ENCODE measurements at places on chromosomes 2 and 18.

- DNase-seq = no peak
Measured at GRCh38 chr2:13143451-13143850, 426.7 kb downstream of the TRIB2 start.

GRCh38 chr18:63997041-63997440 is 27.2 kb downstream of the SERPINB8 start:
- DNase-seq = no peak

- no peak for DNase-seq
Measured at GRCh38 chr18:54904581-54904980, 54.7 kb downstream of the CCDC68 start.

GRCh38 chr2:73895473-73895872 is 2.7 kb downstream of the ACTG2 start:
- DNase-seq = no peak

DNA sequence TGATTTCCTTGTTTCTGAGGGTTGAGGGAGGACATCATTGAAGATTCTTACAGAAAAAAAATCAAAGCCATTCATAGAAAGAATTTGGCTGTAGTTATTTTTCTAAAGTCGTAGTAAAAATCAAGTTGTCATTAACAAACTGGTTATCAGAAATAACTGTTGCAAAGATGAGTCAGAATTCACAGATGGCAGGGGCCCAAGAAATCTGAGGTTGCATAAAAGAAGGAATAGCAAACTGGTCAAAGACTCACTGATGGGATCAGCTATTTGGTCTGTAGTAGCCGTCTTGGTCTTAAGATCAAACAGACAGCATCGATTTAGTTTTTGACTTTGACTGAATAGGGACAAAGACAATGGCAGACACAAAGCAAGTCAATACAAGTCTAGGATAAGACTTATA is 334.3 kb downstream of the FIGN start:
- no peak for DNase-seq

GRCh38 chr2:204743393-204743960 is 198.2 kb downstream of the PARD3B start:
- DNase-seq = peak; percentile 2

- no peak for DNase-seq
Measured at GRCh38 chr2:101265893-101266499, 13.3 kb downstream of the CNOT11 start.

DNA sequence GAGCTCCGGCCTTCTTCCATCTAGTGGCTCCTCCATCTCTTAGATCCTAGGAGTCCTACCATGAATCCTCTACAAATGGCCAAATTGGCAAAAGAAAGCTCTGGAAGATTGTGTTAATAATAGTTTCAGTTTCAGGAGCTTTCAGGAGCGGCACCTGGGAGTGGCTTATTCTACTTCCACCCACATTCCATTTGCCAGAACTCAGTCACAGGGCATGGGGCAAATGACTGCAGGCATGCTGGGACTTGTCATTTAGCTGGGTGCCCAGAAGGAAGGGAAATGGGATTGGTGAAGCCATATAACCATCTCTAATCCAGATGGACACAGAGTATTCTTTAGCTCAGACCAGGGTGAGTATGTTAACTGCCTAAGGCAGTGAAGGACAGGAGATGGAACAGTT is 3.6 kb upstream of the LRATD1 start:
- no peak for DNase-seq

GRCh38 chr18:21391074-21391673 is 149.1 kb downstream of the GREB1L start:
- no peak for DNase-seq

DNA sequence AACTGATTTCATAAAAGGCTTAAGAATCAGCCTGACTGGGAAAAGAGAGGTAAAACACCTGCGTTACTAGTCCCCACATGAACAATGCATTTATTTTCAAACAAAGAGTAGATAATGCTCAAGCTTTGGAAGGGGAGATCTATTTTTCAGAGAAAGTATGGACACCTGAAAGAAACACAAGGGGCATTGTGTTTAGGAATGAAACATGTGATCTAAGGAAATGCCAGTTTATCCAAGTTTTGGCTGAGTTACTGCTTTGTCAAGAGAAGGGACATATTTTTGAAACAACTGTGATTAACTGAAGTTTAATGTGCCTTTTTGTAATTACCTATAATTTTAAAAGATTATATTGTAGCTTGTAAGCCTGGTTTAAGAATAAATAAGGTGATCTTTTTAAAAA is 49.3 kb upstream of the RBBP8 start:
- DNase-seq = no peak

DNA sequence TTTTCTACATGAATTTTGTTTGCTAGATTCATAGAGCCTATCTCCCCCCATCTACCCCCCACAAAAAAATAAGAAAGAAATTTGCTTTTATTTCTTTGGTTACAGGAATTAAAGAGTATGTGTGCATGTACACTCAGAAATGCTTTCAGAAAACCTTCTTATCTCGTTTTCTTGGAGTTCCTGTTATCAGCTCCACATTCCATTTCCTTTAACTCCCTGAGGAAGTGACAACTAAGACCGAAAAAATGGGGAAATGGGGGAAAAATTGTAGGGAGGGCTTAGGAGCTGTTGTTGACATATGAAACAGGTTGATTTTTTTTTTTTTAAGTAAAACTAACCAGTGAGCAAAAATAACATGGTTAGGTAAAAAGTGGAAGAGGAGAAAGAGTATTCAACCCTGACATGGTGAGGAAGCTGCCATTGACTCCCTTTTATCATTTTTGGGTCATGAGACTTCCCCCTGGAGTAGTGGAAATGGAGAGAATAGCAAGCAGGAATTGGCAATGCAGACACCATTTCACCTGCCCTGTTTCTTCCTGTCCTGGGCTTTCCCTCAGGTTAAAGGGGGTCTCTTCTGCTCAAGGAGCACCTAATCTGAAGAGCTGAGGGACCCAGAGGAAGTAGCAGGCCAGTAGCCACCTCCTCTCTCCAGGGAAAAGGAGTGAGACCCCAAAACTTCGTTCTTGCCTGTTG is 93.5 kb downstream of the OSBPL6 start:
- DNase-seq = no peak

- DNase-seq = no peak
Measured at GRCh38 chr18:8175501-8176061, 433.7 kb upstream of the RAB12 start.

GRCh38 chr2:62340994-62341484 is 145.1 kb downstream of the B3GNT2 start:
- peak; percentile 79 for DNase-seq

- DNase-seq = no peak
Measured at GRCh38 chr2:43699761-43700160, 23.5 kb upstream of the C1GALT1C1L start.

DNA sequence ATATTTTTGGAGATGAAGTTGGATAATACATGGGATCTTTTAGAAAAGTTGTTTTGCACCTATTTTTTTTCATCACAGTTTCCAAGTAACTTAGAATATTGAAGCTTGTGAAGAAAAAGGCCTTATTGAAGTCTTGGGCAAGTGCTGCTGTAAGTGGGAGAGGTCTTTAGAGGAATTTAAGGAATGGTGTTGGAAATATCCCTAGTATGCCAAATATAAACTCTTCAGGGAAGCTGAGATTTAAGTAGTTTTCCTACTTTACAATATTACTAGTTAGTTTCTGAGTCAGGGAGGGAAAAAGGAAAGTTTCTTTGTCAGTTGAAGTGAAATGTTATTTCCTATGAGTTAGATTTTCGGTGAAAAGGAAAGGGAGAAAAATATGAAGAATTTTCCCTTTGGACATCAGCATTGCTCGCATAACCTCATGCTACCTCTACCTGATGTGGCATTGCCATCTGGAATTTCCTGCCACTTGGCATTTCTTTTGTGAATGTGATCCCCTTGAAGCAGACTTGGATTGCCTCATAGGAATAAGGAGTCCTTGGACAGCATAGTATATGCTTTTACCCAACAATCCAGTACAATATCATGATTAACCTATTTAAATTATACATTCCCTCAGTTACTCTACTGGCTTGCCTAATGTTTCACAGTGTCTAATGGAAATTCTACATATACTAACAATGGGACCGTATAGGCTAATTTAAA is 12.1 kb downstream of the PLEKHH2 start:
- no peak for DNase-seq

GRCh38 chr2:172262486-172262885 is 159.8 kb upstream of the DLX2 start:
- no peak for DNase-seq

GRCh38 chr2:88684519-88684918 is 7.0 kb upstream of the RPIA start:
- no peak for DNase-seq

DNA sequence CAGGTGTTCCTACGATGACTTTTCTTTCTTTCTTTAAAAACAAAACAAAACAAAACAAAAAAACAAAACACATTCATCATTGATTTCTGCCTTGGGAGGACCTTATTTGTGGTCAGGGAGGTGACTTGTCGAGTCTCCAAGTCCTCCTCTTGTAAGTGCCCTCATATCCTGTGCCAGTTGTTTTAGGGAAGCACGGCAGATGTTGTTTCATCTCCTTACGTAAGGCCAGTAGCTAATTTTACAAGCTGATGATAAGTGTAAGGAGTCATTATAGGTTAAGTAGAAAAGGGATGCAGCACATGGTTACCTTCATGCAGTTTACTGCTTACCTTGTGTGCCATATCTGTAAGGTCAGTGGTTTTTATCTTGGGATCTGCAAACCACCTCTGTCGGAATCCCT is 52.2 kb downstream of the MRPS9 start:
- DNase-seq = no peak

- peak; percentile 38 for DNase-seq
Measured at GRCh38 chr2:108594982-108595464, 60.8 kb downstream of the LIMS1 start.

- DNase-seq = no peak
Measured at GRCh38 chr2:598058-598802, 79.0 kb downstream of the TMEM18 start.

- peak; percentile 27 for DNase-seq
Measured at GRCh38 chr2:73134471-73134870, 21.7 kb upstream of the RAB11FIP5 start.

DNA sequence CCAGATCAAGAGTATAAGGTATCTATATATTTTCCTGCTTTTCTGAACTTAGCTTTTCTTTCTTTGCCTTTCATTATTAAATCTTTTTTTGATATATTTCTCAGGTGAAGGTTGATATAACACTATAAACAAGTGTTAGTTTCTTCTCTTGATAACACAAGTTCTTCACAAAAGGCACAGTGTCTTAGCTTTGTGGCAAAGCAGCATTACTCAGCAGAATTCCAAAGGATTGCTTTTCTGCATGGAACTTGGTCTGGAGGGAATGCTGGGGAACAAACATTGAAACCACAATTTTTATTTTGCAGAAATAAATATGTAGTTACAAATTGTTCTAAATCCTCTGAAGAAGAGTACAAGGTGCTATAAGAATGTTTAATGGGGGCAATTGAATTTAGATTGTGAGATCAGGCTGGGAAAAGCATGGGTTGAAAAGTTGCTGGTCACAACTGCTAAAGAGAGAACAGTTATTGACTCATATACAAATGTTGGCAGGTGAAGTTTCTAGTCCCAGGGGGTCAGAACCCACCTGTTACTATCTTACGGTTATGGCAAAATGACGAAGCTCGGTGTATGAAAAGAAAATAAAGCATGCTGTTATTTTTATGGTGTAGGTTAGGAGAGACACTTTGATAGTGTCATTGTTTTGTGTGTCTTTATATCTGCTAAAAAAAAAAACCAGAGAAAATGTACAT is 68.2 kb downstream of the UBR3 start:
- no peak for DNase-seq

DNA sequence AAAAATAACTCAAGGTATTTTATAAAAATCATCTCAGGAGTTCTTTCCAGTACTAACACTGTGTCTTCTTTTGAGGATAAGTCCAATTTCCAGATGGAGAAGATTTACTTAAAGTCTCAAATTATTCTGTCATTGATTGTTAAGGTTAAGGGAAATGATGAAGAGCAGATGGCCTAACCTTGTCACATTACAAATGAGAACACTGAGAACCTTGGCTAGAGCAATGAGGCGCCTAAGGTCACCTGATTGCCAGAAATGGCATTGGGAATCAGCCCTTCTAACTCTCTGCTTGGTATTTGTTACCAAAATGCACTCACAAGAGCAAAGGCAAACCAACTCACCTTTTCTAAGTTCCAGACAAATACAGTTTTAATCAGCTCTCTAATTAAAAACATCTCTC is 835.1 kb downstream of the RNF144A start:
- no peak for DNase-seq

DNA sequence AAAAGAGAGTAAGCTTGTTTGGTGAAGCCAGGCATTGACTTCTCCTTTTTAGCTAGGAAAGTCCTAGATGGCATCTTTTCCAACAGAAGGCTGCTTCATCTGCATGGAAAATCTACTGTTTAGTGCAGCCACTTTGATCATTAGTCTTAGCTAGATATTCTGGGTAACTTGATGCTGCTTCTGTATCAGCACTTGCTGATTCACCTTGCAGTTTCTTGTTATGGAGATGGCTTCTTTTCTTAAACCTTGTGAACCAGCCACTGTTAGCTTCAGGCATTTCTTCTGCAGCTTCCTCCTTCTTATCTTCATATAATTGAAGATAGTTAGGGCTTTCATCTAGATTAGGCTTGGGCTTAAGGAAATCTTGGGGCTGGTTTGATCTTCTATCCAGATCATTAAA is 639.7 kb downstream of the TDRD15 start:
- DNase-seq = no peak

DNA sequence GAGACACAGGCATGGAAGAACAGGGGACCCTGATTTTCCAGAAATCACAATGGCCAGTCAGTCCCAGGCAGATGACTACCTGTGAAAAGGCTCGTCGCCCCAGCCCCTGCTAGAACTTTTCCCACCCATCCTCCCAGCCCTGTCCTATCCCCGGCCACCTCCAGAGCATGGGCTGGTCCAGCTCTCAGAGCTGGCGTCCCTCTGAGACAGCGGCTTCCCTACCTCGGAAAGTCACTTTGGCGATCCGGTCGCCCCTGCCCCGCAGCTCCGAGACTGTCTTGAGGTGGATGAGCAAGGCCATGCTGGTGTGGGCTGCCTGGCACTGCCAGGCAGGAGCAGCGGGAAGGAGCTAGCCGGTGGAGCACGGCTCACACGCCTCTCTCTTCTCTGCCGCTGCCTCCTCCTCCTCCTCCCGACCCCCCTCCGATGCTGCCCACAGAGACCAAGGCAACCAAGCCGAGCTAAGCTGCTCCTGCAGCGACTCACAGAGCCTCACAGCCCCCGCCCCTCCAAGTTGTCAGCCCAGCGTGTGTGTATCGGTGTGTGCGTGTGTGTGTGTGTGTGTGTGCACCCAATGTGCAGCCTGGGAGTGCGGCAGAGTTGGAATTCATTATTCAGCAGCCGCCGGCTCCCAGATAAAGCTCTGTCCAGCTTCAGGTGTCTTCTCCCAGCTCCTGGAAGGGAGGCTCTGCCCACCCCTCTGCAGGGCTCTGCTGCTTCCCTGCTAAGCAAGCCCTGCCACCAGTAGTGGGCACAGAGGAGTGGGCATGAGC is 80.5 kb upstream of the OTOF start:
- no peak for DNase-seq

DNA sequence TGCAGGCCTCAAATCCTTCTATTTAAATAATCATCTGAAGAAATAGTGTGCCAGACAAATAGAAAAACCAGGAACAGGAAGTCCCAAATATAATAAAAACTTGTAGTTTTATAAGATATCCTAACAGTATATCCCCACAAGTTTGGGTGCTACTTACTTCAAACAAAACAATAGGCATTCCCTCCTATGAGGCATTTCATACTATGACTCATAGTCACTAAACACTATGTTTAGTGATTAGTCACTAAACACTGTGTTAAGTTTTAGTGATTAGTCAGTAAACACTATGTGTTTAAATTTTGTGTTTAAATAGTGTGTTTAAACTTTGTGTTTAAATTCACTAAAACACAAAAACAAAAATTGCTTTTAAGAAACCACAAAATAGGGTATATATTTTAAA is 407.0 kb upstream of the CDH19 start:
- DNase-seq = no peak
